NCI-H2171 treated with DMSO at 0.1 percent for 48 hours (cell line): ENCODE measurements at places on chromosomes 12 and 14.

DNA sequence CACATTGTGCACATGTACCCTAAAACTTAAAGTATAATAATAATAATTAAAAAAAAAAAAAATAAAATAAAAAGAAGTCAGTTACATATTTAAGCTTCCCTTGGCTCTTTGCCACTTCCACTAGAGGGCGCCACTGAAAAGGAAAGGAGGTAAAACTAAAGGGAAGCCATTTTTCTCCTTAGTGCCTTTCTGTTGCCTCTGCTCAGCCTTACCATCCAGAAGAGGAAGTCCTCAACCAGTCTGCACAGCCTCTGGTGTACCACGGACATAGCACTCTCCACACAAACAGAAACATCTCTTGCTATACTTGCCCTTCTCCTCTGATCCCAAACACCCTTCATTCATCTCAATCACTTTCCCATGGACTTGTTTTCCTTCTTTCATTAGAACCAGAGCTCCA lies 169.0 kb upstream of the EEA1 start:
- DNase-seq: peak; percentile 26

DNA sequence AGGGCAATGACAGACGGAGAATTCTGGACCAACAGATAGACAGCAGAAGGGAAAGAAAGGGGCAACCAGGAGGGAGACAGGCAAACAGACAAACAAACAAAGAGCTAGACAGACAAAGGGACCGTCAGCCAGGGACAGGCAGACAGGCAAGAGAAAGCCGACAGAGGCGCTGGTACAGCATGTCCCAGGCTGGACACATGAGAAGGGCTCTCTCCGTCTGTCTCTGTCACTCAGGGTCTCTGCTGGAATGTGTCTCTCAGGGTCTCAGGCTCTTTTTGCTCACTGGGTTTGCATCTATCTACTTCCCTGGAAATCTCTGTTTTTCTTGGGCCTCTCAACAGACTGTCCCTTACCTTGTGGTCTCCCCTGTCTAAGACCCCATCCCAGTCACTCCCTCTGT lies 8.2 kb upstream of the SMUG1 start:
- no peak for DNase-seq

DNA sequence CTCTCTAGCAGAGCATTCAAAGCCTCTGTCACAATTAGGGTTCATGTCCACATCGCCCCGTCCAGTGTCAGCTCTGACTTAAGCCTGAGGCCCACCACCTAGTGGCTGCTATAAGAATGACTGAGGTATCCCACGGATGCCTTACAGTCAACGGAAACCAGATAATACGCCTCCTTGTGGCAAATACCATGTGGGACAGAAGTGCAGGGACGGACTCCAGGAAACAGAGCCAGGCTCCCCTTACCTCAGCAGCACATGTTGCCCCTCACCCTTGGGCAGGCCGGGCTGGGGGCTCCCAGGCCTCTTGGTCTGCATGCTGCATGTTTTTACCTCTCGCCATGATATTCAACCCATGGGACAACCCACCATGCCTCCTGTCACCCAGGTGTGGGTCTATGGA lies 86.3 kb downstream of the VWF start:
- DNase-seq: peak; percentile 49

GRCh38 chr12:57815177-57816000 lies 3.1 kb downstream of the AVIL start:
- peak; percentile 89 for DNase-seq

DNA sequence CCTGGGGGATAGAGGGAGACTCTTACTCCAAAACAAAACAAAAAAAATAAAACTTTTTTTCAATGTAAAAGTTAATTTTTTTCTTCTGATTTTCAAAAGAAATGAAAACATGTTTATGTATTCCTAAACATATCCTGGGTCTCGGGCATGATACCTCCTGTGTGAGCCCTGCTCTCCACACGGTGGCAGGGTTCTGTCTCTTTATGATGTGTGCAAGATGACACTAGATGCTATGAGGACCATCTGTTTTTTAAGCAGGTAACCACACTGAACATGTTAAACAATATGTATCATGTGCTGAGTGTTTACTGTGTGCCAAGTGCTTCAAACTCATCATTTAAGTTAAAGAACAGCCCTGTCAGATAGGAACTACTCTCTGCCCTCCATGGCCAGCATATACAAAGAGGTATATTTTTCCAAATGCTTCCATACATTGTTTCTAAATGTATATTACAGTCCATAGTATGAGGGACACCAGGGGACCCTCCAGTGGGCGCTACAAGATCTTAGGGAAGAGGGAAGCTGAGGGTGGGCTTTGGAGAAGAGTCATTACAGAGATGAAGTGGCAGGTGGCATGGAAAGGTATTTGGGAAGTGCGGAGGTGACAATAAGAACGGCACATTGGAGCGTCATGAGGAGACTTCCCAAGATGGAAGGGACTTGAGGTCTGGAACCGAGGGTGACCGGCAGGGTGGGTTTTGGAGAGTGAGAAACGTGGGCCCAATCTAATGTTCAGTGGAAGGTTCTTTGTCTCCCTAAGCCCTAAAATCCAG lies 28.5 kb downstream of the FOS start:
- DNase-seq: peak; percentile 86

GRCh38 chr12:132620113-132620898 lies 1.7 kb downstream of the P2RX2 start:
- DNase-seq: no peak

GRCh38 chr12:40209886-40210285 lies 14.9 kb upstream of the LRRK2 start:
- DNase-seq: no peak

DNA sequence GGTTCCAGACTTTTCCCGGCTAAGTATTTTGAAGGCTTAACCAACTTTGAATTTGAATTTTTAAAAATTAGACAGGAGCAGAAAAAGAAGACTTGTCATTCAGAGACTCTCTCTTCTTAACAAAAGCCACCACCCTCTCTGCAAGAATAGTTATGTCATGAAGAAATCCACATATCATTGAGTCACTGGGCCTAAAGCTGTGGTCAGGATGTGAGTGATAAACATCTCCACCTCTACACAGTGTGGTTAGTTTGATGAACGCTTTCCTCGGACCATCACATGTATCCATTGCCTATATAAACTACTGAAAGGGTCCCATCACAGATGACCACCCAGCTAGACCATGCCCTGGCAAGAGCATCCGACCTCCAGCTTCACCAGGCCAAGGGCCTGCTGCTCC lies 226.1 kb downstream of the KSR2 start:
- no peak for DNase-seq

GRCh38 chr12:90112666-90113065 lies 404.0 kb upstream of the ATP2B1 start:
- DNase-seq: peak; percentile 85

DNA sequence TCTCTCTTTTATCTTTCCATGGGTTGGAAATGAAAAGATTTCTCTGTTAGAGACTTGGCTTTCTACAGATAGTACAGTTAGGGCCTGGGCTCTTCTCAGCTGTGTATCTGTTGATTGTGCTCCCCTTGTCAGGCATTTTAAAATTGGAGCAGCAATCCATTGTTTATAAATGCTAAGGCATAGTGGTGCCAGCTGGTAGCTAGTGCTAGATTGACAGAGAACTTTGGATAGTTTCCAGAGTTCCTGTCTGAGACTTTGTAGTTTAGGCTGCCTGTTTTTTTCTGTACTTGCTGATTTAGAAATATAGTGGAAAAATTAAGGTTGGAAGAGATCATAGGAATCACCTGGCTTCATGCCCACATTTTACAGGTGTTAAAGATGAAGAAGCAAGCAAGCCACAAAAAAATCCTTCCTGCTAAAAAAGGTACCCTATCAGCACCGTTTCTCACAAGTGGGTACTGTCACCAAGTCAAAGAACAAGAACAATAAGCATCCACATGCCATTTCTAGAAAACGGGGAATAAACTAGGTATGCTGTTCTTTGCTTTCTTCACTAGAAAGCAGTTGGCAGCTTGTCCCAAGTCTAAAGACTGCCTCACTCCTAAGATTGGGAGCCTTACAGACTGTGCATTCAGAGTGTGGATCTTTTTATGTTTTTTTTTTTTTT lies 6.2 kb downstream of the TTLL5 start:
- DNase-seq: peak; percentile 48

DNA sequence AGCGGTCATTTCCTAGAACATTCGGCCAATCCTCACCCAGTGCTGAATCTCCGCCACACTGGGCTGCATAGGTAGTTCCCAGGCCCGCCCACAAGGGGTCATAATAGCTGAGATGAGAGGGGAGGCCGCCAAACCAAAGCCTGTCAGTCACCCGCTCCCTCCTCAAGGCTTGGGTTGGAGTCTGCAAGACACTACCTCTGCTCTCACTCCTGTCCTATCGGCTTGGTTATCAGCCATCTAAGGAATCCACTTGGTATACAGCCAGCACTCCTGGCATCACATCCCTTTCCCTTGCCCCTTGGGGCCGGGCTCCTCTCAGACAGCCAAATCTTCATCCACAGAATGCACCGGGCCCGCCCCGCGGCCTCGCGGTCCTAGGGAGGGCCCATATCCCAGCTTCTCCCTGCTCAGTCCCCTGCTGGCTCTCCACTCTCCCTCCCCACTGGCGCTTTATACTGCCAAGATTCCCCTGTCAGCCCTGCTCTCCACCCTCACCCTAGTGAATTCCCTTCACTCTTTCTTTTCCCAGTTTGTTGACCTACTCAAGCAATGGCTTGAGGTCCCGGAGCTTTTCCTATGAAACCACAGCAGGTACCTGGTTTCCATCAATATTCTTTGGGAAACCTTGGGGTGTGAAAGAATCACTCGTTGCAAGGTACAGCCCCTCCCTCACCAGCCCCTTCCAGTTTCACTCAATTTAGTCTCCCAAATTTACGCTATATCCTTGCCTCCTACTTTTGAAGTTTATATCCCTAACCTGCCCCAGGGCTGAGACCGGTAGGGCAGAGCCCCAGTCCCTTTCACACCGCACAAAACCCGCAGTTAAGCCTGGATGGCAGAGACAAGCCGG lies 1.4 kb downstream of the IFFO1 start:
- DNase-seq: peak; percentile 94

DNA sequence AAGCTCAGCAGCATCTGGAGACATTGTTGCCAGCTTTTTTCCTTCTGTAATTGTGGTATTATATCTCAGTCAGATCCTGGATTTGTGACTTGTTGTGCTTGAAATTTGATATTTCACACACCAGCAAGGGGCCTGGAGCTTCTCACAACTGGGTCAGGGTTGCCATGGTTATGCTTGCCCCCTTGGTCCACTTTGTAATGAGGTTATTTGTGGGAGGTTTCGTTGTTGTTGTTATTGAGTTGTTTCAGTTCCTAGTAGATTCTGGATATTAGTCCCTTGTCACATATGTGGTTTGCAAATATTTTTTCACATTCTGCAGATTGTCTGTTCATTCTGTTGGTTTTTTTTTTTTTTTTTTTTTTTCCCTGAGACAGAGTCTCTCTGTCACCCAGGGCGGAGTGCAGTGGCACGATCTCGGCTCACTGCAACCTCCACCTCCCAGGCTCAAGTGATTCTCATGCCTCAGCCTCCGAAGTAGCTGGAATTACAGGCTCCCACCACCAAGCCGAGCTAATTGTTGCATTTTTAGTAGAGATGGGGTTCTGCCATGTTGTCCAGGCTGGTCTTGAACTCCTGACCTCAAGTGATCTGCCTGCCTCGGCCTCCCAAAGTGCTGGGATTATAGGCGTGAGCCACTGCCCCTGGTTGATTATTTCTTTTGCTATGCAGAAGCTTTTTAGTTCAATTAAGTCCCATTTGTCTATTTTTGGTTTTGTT lies 80.6 kb upstream of the ETV6 start:
- no peak for DNase-seq

DNA sequence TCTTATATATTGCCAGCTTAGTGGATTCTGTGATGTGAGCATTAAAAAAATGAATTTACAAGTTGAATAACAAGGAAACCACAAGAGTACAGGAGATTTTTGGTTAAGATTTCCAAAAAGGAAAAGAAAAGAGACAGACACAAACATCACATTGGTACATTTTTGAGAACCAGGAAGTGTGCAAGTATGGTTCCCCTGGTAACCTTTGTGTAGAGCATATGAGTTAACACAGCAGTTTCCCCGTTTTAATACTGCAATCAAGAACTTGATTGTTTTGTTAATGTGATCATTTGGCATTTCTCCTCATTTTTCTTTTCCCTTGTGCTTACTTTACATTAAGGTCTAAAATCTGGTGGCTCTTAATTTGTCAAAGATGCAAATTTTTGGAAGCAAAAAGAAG lies 490.4 kb upstream of the ATP2B1 start:
- no peak for DNase-seq

DNA sequence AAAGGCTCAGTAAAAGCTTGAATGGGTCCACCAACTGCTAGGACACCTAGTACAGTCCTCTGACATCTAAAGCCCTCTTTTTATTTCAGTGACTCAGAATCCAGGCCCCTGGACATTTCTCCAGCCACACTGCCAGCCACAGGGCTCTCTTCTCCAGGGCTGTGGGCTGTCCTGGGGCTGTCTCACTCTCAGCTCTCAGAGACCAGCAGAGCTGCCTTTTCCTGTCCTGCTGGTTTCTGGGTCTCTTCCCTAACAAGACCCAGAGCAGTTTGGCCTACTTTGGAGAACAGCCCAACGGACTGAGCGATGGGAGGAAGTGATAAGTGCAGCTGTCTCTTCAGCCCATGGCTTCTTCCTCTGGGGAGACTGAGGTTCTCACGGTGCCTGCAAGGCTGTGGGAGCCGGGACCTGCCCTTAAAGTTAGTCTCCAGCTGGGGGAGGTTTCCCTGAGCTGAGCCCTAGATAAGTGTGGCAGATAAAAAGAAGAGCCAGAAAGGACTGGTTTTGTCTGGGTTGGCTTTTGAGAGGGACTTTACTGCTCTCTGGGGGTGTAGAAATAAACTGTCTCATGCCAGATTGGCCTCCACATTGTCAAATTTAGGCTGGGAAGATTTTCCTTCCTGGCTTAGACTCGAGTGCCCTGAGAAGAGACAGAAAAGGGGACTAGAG lies 979.8 kb downstream of the VRK1 start:
- DNase-seq: no peak

DNA sequence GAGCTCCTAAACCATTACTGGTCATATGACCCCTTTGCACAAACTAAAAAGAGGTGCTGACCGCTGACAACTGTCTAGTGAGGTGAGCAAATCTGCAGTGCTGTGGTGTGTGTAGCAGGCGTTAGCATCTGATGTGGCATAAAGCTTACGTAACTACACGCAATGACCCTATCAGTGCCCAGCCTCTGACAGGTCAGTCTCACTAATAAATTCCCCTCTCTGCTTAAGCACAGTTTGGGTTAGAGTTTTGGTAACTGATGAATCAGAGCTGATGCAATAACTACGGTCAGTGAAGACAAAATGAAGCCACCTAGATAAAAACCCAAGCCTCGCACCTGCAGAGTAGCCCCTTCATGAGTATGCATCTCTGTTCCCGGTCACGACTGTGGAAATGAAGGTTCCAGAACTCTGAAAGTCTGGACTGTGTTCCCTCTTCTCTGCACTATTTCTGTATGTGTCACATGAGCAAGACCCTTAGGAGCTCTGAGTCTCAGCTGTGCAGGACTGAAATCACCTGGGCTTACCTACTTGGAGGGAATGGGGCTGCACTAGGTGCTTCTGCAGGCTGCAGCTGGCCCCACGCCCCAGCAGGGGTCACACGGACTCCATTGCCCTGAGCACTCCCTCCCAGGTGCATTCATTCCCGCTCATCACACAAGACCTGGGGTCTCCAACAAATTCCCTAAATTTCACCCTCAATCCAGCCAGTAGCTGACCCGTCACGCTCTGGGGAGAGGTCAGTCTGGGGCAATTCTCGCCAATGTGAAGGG lies 54.4 kb downstream of the RIMBP2 start:
- DNase-seq: no peak

GRCh38 chr14:101714394-101714793 lies 47.1 kb upstream of the PPP2R5C start:
- DNase-seq: no peak

GRCh38 chr12:105100207-105100985 lies 7.1 kb upstream of the WASHC4 start:
- no peak for DNase-seq
